ENCODE measurements at places on chromosomes 7 and 10.

GRCh38 chr10:35638101-35638500 is 4.0 kb downstream of the FZD8 start:
- no peak for DNase-seq

DNA sequence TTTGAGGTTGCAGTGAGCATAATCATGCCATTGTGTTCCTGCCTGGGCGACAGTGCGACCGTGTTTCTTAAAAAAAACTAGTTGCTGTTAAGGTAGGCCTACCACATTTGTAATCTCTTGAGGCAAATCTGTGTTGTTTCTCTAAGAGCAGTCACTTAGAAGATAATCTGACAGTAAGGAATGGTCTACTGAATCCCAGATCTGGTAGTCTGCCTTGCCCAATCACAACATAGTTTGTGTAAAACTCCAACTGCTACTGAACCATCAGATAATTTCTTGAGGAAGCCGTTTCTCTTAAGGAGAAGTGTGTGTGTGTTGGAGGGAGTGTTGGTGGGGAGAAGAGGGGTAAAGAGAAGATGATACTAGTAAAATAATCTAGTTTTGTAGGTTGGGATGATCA is 5.0 kb downstream of the NRF1 start:
- DNase-seq, result no peak

- no peak for DNase-seq
Measured at GRCh38 chr10:114271075-114271778, 32.2 kb downstream of the VWA2 start.

- DNase-seq, result no peak
Measured at GRCh38 chr10:124827474-124827873, 25.9 kb downstream of the ABRAXAS2 start.

GRCh38 chr10:96267234-96267705 is 4.1 kb downstream of the BLNK start:
- DNase-seq, result no peak

- DNase-seq, result no peak
Measured at GRCh38 chr7:85630904-85631600, 444.2 kb upstream of the SEMA3D start.

- no peak for DNase-seq
Measured at GRCh38 chr7:151794508-151795167, 82.3 kb downstream of the PRKAG2 start.

DNA sequence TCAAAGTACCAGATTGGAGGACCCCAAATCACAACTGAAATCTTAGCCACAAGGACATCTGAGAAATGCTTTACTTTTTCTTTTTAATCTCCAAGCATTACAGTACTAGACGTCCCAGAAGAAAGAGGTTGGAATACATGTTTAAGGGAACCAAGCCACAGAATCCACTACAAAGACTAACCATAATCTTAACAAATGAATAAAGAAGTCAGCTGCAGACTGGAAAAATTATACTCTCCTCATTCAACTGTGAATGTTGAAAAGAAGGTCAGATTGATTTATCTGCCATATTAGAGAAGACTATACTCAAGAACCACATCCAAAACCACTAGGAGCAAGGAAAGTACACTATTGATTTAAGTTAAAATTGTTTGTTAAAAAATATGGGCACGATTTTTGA is 102.1 kb upstream of the ABCB5 start:
- no peak for DNase-seq

- no peak for DNase-seq
Measured at GRCh38 chr7:574661-575395, 55.2 kb upstream of the PDGFA start.

DNA sequence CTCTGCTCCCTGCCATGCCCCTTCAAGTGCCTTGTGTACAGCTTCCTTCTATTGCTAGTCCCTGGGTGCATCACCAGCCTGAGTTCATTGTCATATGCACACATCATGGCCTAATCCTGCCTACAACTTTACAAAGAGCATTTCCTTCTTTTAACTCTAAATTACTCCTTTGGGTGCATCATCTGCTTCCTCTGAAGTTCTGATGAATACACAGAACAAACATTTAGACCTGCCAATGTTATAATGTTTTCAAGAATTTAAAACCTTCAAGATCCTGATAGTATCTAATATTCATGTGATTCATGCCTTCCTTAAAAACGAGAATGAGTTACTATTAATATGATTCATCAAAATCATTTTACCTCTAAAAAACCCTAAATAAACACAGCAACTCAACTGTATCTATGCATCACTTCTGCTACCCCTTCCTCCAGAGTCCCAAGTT is 357.1 kb downstream of the MAGI2 start:
- no peak for DNase-seq
